ENCODE measurements at places on chromosomes 12 and 14.

GRCh38 chr14:103767336-103767894 lies 51.8 kb downstream of the ZFYVE21 start:
- no peak for DNase-seq

- no peak for DNase-seq
These were observed 206.6 kb upstream of the RTL1 start for GRCh38 chr14:101109981-101110728.

DNA sequence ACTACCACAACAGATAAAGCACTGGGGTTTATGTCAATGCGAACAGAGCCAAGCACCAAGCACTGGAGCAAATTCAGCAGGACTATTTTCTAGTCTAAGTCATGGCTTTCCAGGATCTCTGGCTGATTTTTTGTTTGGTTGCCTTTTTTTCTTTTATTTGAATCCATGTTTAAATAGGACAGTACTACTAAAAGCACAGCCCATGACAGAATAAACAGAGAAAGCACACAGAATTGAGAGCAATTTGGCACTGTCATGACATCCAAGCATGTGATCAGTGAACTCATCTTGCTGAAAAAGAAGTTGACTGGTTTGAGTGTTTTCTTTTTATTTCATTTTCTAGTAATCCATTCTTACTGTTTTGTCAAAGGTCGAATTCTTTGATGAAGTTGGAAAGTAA lies 23.1 kb upstream of the RERG start:
- no peak for DNase-seq

GRCh38 chr12:131751335-131751734 lies 40.4 kb downstream of the SFSWAP start:
- no peak for DNase-seq

DNA sequence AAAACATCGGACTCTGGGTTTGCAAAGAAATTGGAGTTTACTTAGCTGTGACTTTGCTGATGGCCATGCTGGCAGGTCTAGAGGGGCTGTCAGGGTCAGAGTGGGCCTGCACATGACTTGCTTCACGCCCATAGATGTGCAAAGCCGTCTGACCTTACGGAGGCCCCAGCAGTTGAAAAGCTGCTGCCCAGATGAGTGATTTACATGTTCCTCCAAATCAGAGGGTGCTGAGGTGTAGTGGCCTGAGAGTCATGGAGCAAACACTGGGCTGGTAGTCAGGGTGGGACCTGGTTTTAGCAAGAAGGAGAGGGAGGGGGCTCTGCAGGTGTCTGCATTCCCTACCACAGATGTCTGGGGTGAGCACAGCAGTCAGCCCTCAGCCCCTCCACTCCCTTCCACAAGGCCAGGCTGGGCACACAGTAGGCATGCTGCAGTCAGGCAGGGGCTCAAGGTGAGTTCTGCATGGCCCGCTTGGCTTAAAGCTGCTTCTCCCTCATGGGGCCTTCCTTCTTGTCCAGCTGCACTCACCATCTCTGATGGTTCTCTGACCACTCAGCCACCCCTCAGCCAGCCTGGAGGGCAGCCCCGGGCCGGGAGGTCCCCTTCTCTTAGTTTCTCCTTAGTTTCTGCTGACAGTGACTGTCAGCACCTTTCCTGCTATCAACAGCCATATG lies 34.2 kb upstream of the EML1 start:
- no peak for DNase-seq

- no peak for DNase-seq
These were observed 14.6 kb upstream of the GALNT6 start for GRCh38 chr12:51405801-51406207.

- DNase-seq = no peak
These were observed 12.5 kb downstream of the NRXN3 start for GRCh38 chr14:78182722-78183121.

DNA sequence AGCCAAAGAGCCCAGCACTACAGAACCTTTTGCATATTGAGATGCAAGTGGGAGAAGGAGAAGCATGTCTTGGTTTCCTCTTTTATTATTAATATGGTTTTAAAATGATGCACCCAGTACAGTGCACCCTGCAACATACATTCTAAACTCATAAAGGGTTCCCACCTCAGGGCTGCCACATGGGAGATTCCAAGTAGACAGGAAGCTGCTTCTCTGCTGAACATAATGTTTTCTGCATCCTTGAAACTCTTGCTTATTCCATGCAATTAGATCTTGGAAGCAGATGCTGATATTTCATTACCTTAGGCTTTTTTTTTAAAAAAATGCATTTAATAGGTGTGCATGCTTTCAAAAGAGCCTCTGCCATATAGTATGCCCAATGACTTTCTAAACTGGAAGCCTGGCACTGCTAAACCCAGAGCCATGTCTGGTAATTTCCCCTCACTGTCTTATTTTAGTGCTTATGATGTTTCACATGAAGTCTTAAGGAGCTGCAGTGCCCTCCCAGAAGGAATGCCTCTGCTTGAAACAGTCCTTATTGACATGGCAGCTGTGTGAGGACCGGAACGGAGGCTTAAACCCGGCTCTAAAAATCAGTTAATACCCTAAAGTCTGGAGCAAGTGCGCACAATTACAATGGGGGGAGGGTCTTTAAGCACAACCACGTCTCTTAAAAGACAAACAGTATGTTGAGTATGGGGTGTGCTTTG lies 2.0 kb upstream of the SIX1 start:
- no peak for DNase-seq

DNA sequence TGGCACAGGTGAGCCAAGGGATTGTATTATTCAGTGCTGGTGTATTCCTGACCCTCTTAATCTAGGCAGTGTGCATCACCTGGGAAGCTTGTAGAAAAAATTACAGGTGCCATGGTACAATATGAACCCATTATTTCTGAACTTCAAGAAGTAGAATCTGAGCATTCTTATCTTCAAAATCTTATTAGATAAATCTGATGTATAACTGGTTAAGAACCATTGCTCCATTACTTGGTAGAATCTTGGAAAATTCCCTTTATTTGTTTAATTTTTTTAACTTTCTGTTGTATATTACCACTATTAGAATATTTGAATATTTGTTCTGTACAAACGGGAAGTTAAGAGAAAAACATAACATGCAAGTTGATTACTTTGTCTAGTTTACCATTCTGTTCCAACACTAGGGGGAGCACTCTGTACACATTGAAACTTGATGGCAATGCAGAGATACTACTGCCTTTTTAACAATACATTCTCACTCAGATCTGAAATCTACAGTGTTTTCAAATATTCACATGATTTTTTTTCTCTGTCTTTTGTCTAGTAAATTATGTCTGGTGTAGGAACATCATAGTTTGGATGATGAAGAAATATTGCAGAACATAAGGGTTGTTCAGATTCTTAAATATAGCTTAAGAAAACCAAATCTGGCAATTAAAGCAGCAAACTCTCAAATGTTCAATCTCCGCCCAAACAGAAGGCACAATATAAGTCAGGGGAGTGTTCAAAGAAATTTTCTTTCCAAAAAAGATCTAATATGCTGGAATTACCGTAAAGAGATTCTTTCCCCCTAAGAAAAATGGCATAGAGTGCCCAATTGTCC lies 196.6 kb downstream of the PCNX1 start:
- peak; percentile 30 for DNase-seq

- no peak for DNase-seq
These were observed 241.6 kb downstream of the EGLN3 start for GRCh38 chr14:33709283-33709682.

DNA sequence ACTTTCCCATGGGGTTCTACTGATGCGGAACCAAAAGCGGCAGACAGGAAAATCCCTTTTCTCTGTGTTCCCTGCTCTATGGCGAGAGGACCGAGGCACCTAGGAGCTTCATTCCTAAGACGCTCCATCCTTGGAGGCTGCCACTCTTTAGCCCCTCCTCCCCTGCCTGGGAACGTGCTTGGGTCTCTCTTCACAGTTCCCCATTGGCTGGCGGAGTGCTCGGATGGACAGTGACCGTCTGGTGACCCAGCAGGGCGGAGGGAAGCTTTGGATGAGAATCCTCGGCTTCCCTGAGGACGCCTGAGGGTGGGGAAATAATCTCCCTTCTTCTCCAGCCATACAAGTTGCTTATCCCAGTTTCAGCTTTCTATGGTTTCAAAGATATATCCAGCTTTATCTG lies 37.3 kb downstream of the KCNA5 start:
- DNase-seq = no peak

DNA sequence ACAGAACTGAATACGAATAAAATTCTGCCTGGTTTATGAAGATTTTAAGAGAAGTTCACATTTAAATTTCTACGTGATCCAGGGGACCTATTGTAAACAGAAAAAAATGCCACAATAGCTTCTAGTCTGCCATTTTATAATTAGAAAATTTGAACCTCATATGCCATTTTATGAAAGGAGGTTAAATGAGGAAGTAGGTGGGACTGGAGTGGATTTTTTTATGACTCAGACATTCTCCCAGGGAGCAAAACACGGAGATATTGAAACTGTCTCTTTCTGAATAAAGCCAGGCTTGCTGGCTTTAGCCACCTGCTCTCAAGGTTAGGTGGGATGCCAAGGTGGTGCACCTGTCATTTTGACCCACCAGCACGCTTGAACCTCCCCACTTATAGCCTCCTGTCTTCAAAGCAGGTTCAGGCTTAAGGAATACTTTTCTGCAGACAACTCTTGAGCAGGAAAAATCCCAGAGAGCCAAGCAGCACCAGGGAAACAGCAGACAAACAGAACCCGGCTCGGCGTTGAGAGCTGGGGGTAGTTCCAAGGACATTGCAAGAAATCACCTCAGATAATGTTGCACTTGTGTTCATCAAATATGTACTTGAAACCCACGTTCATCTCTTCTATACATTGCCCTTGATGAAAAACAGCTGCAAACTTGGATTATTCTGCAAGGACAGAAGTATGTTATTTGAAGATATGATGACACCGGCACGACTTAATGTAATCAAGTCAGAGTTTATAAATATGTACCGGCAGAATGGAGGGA lies 203.7 kb downstream of the PPM1H start:
- peak; percentile 52 for DNase-seq

- no peak for DNase-seq
These were observed 2.9 kb downstream of the TNFRSF1A start for GRCh38 chr12:6338955-6339354.

GRCh38 chr14:68244262-68244980 lies 424.8 kb downstream of the RAD51B start:
- no peak for DNase-seq

- no peak for DNase-seq
These were observed 16.6 kb upstream of the SFSWAP start for GRCh38 chr12:131694116-131694838.

- no peak for DNase-seq
These were observed 114.3 kb upstream of the PCED1B start for GRCh38 chr12:46965137-46965536.

- no peak for DNase-seq
These were observed 17.4 kb upstream of the GCH1 start for GRCh38 chr14:54920052-54920451.

DNA sequence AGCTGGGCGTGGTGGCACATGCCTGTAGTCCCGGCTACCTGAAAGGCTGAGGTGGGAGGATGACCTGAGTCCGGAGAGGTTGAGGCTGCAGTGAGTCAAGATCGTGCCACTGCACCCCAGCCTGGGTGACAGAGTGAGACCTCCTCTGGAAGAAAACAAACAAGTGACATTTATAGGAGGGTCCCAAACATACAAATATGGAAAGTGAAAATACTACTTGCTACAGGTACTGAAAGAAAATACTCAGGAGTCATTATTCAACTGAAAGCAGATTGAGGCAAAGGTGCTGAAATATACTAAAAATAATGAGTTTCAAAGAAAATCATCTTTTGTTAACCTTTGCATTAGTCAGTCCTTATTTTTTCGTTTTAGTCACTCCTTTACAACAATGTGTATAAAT lies 53.5 kb downstream of the ETV6 start:
- DNase-seq = no peak

- DNase-seq = no peak
These were observed 37.8 kb upstream of the ITPR2 start for GRCh38 chr12:26870491-26871419.

- no peak for DNase-seq
These were observed 509.6 kb downstream of the VRK1 start for GRCh38 chr14:97306760-97307246.

- DNase-seq = no peak
These were observed 204.9 kb upstream of the RMST start for GRCh38 chr12:97257726-97258125.

DNA sequence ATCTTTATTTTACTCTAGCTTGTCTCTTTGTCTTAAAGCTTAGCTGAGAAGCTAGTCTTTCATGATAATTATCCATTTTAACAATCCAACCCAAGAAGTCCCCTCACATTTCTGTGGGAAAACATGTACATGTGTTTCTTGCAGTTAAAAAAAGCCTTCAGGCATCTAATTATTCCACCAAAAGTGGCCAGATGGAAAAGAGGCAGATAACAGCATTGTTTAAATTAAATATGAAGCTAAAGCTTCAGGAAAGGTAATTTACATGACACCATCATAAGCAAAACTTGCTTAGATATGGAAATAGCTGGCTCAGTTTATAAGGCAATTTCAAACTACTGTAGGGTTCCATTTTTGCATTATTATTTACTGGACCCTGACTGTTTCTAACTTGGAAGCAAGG lies 175.4 kb downstream of the UNC79 start:
- no peak for DNase-seq

- DNase-seq = no peak
These were observed 15.6 kb upstream of the TTC7B start for GRCh38 chr14:90831821-90832220.

- no peak for DNase-seq
These were observed 8.4 kb upstream of the TUBA1A start for GRCh38 chr12:49197256-49197655.

GRCh38 chr12:45310627-45310968 lies 94.7 kb downstream of the ANO6 start:
- no peak for DNase-seq

DNA sequence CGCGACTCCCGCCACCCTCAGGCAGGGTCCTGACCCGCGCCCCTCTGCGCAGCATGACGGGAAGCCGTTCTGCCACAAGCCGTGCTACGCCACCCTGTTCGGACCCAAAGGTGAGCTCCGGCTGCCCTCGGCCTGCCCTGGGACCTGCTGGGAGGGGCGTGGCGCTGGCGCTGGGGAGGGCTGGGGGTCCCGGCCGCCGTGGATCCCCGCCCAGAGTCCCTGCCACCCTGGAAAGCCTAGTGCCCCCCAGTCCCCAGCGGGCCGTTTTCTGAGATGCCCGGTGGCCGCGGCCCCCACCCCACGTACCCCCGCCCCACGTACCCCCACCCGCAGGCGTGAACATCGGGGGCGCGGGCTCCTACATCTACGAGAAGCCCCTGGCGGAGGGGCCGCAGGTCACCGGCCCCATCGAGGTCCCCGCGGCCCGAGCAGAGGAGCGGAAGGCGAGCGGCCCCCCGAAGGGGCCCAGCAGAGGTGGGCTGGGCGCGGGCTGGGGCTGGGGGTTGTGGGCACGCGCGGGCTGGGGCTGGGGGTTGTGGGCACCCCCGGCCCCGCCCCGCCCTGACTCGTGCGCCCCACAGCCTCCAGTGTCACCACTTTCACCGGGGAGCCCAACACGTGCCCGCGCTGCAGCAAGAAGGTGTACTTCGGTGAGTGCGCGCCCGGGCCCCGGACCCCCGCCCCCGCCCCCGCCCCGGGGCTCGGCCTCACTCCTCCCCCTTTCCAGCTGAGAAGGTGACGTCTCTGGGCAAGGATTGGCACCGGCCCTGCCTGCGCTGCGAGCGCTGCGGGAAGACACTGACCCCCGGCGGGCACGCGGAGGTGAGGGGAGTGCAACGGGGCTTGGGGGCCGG lies 4.0 kb downstream of the CRIP2 start:
- no peak for DNase-seq

- no peak for DNase-seq
These were observed 1.4 kb downstream of the SYT10 start for GRCh38 chr12:33438025-33438772.

GRCh38 chr12:103250487-103250886 lies 245.3 kb downstream of the C12orf42 start:
- DNase-seq = no peak

Measured in GM04504 (cell line).